A673 (cell line): ENCODE measurements at places on chromosomes 4 and X. TPM values are rescaled to one million over a fixed set of nuclear protein-coding genes. Genes with fewer than 3 reads are reported as not detected.

Gene BLOC1S4
- 12.3 and 13.2 TPM in 2 replicates for total RNA-seq

- H3K36me3 ChIP-seq: no peaks in the 10 kb centered on the region
- H3K4me3 ChIP-seq: no peak overlapping the region
- peaks cover 10% of the 10 kb centered on the region for H3K27me3 ChIP-seq
- no peaks in the 10 kb centered on the region for H3K4me1 ChIP-seq
Observed at GRCh38 chr4:170080496-170080895, 9.3 kb downstream of the AADAT start.

- no peak for DNase-seq
- H3K4me3 ChIP-seq: no peak overlapping the region
- no peak overlapping the region for H3K27ac ChIP-seq
- H3K27me3 ChIP-seq: peaks cover 14% of the 10 kb centered on the region
Observed at GRCh38 chrX:23981711-23982110, 45.3 kb downstream of the KLHL15 start.

Gene GC
- total RNA-seq: not detected in 2 replicates

DNA sequence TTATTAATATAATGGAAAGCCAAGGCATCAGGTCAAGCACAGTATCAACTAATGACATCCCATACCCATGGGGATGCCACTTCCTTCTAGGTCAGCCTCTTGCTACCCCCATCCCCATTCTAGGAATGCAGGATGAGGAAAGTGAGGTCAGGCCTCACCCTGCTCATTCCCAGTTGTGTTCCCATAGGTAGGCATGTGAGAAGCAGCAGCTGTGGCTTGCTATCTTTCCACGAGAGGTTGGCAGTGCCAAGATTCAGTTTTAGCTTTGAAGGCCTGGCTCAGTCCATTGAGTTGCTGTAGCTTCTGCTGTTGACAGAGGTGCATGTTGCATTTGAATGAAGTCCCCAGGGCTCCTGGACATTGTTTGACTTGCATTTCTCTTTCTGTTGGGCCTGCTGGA is 15.5 kb downstream of the LONRF3 start:
- no peaks in the 10 kb centered on the region for H3K36me3 ChIP-seq
- H3K27ac ChIP-seq: no peak overlapping the region
- no peak overlapping the region for H3K4me3 ChIP-seq
- DNase-seq: no peak

DNA sequence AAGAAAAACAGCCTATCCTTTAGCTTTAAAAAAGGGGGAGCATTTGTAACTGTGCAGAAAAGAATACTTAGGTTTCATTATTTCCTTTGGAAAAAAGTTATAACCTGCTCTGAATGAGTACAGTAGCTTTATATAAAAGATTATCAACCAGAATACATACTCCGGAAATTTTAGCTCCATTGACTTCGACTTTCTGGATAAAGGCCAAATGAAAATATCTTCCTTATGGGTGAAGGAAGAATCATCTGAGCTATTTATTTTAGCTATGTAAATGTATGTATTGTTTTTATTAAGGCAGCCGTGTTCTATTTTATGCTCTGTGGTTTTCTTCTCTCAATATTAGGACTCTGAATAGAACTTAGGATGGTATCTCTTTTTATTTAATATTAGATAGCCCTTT is 69.0 kb upstream of the ETNPPL start:
- peak overlapping the region; percentile 33 for H3K27ac ChIP-seq
- H3K27me3 ChIP-seq: no peaks in the 10 kb centered on the region
- peak; percentile 35 for DNase-seq
